GM04504 (cell line): ENCODE measurements at places on chromosomes 7 and 10.

GRCh38 chr7:10707519-10707918 lies 266.2 kb upstream of the PHF14 start:
- no peak for DNase-seq

DNA sequence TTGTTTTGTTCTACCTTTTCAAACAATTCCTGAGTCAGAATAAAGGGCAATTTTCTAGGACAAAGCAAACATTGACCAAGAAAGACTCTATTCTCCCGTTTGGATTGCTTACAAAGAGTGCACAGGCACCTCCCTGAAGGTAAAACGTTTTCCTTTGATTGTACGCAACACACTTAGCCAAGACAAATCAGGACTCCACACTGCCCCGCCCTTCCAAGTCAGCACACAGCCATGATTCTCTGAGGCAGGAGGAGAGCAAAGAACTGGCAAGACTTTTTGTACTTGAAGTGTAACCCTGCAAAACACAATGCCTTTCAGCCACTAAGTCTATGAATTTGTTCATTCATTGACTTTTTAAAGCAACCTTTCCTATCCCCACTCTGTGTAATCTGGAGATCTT lies 85.0 kb upstream of the FAM180A start:
- no peak for DNase-seq

DNA sequence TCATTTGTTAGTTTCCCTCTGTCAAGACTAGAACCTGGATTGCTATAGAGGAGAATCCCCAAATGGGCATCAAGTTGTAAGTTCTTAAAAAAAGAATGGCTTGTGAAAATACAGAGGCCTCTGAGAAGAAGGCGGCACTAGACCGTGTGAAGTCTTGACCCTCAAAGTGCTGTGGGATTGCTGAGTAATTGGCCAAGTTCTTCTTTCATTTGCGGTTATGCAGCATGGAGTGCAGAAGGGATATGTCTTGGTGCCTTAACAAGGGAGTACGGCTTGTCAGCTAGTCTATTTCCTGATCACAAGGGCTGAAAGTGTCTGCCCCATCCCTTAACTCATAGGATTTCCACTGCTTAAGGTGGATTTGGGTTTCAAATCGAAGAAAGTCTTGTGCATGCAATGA lies 81.2 kb downstream of the MKX start:
- DNase-seq, result no peak

- DNase-seq, result no peak
Measured at GRCh38 chr7:131861620-131862346, 305.4 kb upstream of the PODXL start.

GRCh38 chr10:121511943-121512342 lies 86.3 kb downstream of the FGFR2 start:
- DNase-seq, result no peak
